ENCODE measurements at places on chromosomes 12 and 14.
A peak's percentile ranks its signal among the peaks of the same experiment; 100 is the strongest.

- no peak for DNase-seq
These were observed 9.0 kb upstream of the DCN start for GRCh38 chr12:91191513-91192111.

DNA sequence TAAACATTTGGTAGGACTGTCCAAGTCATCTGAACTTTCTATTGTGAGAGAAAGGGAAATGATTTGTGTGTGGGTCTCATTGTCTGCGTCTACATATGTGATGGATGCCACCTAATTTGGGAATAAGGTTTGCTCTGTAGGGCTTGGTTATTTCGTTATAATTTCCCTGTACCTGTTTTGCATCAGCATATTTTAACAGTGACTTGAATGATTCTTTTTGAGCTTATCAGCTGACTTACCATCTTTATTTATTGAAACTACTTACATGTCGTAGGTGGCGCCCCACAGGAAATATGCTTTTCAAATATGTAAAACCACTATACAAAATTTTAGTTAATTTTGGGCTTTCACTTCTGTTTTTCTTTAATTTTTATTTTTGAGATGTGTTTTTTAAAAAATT, 56.5 kb upstream of the BCAT1 start:
- no peak for DNase-seq

DNA sequence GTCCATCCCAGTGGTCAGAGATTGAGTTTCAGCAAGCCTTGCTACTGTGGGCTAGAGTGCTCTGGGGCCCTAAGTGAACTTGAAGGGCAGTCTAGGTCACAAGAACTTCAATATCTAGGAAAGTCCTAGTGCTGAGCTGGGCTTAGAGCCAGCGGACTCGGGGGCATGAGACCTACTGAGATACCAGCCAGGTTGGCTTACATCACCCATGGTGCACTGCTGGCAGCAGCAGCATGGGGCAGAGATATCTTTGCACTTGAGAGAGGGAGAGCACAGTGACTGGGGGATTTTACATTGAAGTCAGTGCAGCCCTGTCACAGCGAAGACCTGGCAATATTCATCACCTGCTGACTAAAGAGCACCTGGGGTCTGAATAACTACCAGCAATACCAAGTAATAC, 158.3 kb upstream of the PRKD1 start:
- DNase-seq, result no peak

DNA sequence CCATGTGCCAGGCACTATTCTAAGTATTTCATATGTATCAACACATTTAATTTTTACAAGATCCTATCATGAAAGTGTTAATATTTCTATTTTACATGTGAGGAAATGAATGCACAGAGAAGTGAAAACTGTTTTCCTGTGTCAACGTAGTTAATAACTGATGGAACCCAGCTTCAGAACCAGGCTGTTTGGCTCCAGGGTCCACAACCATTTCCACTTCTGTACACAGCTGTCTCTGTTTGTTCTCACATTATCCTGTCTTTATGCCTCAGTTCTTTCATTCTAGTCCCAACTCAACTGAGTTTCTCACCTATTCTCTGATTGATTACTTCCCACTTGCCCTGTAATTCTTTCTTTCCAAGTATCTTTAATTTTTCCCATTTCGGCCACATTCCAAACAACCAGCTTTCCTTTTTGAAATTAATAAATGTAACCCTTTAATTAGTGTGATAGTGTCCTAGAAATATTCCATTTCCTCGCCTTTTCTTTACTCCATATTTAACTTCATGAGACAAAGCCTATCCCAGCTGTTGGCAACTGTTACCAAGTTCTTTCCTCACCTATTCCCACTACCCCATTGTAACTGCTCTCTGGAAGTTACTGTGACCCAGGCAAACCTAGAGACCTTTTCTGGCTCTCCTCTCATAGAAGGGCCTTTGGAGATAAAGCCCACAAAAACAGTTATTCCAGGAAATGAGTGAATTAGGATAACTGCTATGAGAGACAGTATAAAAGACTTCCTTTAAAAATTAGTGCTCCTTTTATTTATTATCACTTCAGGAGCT, 218.7 kb downstream of the RASSF9 start:
- no peak for DNase-seq

GRCh38 chr12:89166121-89166520, 186.2 kb downstream of the DUSP6 start:
- DNase-seq, result no peak

DNA sequence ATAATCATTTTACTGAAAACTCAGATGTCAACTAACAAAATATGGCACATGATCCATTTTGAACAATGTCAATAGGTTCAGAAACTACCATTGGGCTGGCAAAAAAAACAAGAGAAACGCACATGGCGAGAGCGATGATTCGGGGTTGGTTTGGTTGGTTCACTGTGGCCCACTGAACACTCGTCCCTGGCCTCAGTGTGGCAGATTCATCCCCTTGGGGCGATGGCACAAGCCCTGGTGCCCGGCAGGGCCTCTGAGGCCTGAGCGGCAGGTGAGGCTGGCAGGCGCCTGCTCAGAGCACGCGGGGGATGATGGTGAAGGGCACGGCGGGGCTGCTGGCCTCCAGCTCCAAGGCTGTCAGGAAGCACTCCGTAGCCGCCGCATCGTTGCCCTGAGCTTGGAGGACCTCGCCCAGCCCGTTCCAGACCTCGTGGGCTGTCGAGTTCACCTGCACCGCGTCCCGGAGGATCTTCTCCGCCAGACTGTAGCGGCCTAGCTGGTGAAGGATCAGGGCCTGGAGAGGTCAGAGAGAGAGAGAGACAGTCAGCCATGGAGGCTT, 144.3 kb downstream of the CALM1 start:
- DNase-seq, result no peak

DNA sequence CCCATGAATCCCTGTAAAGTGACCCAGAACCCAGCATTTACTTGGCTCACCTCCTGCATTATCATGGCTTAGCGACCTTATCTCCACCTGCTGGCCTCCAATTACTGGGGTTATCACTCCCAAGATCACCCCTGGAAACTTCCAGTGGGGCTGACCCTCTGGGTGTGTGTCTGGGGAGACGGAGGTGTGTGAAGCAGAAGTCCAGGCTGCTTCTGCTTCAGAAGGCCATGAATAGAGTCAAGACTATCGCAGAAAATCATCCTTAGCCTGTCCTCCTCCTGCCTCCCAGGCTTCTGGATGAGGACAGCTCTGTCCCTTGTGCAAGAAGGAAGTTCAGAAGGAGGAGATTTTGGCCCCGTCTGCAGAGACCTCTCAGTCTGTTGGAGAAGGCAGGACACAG, 408 bp upstream of the KRT72 start:
- DNase-seq, result no peak

GRCh38 chr12:111519083-111519482, 80.0 kb downstream of the ATXN2 start:
- no peak for DNase-seq

DNA sequence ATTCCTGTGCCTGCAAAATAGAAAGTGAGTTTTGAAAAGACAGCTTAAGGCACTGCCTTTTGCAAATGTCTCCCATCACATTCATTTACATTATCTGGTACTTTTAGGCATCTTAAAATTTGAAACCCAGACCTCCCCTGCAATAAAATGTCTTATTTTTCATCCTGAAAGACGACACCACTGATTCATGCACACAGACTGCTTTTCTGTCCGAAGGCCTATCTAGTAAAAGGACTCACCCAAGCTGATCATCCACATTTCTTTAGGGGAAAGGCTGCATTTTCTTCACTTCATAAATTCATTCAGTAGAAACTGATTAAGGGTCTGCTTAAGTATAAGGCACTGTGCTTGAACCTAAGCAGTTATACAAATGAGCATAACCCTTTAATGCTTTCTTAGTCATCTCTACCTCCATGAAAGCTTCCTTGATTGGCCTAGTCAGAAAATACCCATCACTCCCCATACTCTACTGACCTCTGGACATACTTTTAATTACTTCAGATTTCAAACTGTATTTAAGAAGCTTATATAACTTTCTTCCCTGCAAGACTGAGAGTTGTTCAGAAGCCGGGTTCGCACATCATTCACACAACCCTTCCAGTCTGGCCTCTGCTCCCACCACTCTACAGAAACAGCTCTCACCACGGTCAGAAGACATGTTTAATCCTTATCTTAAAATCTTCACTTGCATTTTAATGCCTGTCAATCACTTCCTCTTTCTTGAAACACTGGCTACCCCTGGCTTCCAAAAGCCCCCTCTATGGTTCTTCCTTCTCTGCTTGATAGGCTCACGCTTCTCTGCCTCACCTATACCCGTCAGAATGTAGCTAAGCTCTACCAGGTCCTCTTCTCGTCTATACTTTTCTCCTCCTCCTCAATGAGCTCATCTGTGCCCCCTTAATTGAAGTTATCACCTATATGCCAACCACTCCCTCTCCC, 288.6 kb downstream of the MED13L start:
- no peak for DNase-seq

- peak; percentile 5 for DNase-seq
These were observed 271.4 kb downstream of the SSPN start for GRCh38 chr12:26466726-26467125.
